RPMI7951 (cell line): ENCODE measurements at places on chromosomes 5 and 9. TPM values are rescaled to one million over a fixed set of nuclear protein-coding genes. Genes with fewer than 3 reads are reported as not detected.
A peak's percentile ranks its signal among the peaks of the same experiment; 100 is the strongest.

DNA sequence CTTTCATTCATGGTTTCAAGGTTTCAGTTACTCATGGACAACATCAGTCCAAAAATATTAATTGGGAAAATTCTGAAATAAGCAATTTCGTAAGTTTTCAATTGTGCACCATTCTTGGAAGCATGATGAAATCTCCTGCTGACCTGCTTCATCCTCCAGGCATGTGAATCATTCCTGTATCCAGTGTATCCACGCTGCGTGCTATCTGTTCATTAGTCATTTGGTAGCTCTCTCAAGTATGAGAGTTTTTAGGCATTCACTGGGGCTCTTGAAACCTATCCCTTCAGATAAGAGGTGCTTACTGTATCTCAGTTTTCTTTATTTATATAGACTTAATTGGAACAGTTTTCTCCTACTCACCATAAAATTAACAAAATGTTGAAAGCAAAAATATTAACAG lies 293.0 kb downstream of the CDH12 start:
- DNase-seq = peak; percentile 72

GRCh38 chr9:114919611-114920010 lies 10.8 kb downstream of the TNFSF8 start:
- DNase-seq = no peak

GRCh38 chr5:171961117-171961516 lies 45.3 kb downstream of the FBXW11 start:
- DNase-seq = no peak

DNA sequence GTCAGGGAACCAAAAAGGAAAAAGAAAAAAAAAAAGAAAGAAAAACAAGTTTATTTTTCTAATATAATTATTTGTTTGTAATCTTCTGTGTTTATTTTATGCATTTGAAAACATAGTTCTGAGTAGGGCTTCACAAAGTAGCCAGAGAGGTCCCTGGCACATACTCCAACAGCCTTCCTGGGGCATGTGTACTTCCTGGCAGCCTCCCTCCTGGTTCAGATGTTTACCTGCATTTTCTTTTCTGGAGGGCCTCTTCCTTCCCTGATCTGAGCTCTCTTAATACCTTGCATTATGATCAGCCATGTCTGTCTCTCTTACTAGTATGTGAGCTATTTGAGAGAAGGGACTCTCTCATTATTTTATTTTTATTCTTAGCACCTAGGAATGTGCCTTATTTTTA lies 361.8 kb downstream of the KDM4C start:
- DNase-seq = no peak

The CDC20B gene
- total RNA-seq = not detected in 2 replicates

The LEAP2 gene
- total RNA-seq = 0.29 and 0.84 TPM in 2 replicates

The ST8SIA4 gene
- total RNA-seq = 0.36 and 0.39 TPM in 2 replicates

- DNase-seq = peak; percentile 99
Observed at GRCh38 chr9:107711542-107711941, 222.0 kb upstream of the KLF4 start.

- no peak for DNase-seq
Observed at GRCh38 chr5:62577488-62577887, 1.1 kb upstream of the LRRC70 start.

The C1QTNF3 gene
- total RNA-seq = 0.20 and 0.24 TPM in 2 replicates

GRCh38 chr9:94147776-94148175 lies 63.5 kb downstream of the PTPDC1 start:
- DNase-seq = no peak

- DNase-seq = no peak
Observed at GRCh38 chr5:68682400-68683160, 411.2 kb upstream of the SLC30A5 start.

DNA sequence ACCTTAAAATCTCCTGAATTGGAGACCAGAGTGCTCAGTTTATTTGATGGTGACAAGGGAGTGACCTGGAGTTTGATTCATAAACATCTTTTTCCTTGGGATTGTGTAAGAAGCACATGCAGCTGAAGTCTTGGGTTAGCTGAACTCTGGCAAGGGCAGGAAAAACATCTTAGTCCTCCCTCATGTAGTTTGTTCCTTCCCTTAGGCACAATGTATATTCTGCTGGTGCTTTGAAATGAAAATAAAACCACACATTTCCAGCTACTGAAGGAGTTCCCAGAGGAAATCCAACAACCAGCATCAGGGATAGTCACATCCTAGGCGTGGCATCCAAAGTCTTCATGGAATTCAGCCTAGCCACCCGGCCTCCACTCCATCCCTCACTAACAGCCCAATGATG lies 95.2 kb upstream of the PAPPA start:
- peak; percentile 46 for DNase-seq

The RMND5B gene
- total RNA-seq = 13.3 and 14.8 TPM in 2 replicates

DNA sequence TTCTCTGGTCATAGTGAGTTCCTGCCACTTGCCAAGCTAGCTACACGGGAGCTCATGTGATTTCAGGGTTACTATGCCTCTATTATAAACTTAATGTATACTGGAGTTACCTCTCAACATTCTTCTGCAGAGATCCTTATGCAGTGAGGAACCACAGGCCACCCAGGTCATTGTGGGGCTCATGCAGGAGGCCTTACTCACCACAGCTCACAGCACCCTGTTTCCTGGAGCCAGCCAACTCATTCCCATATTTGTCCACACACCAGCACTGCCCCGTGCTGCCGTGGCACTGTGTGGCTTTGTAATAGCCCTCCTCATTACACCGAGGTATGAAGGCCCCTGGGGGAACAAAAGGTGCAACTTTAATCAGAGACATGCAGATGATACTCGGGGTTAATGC lies 520.0 kb downstream of the SPOCK1 start:
- DNase-seq = peak; percentile 43

DNA sequence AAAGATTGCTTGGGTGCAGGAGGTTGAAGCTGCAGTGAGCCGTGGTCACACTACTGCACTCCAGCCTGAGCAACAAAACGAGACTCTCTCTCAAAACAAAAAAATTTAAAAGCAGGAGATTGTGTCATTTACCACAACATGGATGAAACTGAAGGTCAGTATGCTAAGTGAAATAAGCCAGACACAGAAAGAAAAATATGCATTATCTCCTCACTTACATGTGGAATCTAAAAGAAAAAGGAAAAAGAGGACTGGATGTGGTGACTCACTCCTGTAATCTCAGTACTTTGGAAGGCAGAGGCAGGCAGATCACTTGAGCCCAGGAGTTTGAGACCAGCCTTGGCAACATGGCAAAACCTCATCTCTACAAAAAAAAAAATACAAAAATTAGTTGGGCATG lies 146.8 kb upstream of the DAPK1 start:
- no peak for DNase-seq

DNA sequence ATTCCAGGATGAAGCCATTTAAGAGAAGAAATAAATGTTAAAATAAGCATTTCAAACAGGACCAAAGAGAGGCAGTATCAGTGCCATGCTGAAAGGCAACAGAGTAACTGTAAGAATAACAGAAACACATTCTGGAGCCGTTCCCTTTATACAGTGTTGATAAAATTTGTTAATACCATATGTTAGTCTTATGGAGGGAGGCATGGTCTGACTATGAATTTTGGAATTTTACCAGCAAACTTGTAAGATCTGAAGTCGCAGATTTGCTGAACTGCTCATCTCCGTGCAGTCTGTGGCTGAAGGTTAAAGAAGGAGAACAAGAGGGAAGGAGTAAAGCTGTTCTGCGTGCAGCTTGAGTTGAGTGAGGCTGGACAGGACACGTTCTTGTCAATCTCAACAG lies 508.4 kb downstream of the NFIB start:
- no peak for DNase-seq

DNA sequence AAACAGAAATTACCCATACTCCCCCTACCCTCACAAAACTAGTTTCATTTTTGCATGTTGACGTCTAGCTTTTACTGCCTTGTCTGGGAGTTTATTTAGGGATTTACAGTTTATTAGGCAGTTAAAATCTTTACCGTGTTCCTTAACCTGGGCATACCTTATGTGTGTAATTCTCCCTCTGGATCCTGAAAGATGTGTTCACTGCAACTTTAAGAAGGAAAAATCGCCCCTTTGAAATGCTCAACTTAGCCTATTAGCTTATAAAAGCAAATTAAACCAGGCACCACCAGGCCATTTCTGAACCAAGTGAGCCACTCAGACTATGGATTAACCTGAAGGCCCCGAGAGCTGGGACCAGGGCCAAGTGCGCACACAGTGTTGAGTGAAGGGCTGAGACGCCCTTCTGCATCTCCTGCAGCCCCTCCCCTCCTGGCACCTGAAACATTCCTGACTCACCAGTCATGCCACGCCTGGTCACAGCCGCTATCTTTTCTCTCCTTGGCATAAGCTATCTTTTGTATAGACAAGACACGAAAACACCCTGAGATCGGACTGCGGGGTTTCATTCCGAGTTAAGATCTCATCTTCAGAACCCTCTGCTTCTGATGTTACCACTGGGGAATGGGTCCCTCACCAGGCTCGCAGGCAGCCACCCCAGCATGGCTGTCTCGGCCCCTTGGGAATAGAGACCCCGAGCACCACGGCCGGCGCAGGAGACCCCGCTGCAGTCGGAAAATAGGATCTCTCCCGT lies 111.9 kb downstream of the ROR2 start:
- DNase-seq = no peak

GRCh38 chr5:80987078-80987766 lies 27.1 kb downstream of the RASGRF2 start:
- DNase-seq = no peak

DNA sequence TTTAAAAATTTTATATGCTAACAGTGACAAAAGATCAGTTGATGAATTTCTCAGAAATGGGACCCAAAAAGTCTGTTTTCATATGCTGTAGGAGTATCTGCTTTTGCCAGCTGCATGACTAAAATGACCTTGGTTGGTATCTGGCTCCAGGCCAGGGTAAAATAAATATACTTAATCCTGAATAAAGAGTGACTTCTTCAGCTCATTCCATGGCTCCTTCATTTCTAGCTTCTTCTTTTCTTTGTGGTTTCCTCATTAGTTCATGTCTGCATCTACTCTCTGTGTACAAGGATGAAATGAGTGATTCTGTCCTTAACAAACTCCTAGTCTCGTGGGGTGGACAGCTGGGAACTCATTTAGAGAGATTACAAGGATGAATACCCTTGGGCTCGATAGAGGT lies 36.0 kb downstream of the RCL1 start:
- DNase-seq = peak; percentile 51

DNA sequence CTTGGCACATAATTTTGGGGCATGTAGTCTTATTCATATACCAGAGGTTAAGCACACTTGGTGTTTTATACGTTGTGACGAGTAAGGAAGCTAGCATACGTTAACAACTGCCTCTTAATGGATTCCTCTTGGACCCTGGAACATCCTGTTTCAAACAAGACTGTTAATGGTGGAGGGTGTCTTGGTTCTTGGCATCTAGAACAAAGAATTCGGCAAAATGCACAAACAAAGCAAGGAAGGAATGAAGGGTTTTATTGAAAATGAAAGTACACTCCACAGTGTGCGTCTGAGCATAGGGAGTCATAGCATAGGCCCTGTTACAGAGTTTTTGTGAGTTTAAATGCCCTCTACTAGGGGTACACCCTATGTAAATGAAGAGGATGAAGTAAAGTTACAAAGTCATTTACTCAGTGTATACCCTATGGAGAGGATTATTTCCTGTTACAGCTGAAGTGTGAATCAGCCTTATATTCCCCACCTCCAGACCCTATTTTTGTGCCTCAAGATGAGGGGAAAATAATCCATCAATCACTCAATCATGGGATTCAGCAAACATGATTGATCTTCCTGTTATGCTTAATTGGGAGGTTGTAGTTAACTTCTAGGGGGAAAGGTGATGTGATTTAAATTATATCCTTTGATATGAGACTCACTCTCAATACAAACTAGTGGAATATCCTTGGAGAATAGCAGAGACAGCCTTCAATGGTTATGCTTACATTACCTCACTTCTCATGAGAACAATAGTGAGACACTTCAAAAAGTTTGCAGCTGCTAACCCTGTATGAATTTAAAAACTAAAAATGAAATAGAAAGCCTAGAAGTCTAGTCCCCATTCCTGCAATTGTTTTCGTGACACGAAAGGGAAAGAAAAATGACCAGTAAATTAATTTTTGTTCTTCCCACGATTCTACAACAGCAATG lies 84.9 kb upstream of the MYO10 start:
- DNase-seq = peak; percentile 36

- DNase-seq = peak; percentile 28
Observed at GRCh38 chr5:149049371-149049781, 13.5 kb downstream of the SH3TC2 start.

- DNase-seq = no peak
Observed at GRCh38 chr9:136713550-136713949, 1.2 kb downstream of the DIPK1B start.

DNA sequence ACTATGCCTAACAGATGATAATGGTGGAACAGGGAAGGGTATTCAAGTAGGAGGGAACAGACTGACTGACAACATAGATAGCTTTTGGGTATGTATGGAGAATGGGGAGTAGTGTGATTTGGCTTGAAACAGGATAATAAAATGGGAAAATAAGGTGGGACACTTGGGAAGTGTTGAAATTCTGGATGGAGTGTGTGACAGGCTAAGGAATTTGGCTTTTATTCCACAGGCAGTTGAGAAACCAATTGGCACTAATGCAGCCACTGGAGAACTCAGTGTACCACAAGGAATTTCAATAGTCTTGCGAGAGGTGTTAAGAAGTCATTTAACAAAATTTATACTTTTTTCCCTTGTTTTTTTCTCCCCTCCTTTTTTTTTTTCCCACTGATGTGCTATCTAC lies 153.5 kb upstream of the ELAVL2 start:
- no peak for DNase-seq

The BRD8 gene
- 34.3 and 48.4 TPM in 2 replicates for total RNA-seq

GRCh38 chr5:115542086-115542485 lies 2.5 kb downstream of the FEM1C start:
- no peak for DNase-seq

The GFI1B gene
- total RNA-seq = not detected in 2 replicates

DNA sequence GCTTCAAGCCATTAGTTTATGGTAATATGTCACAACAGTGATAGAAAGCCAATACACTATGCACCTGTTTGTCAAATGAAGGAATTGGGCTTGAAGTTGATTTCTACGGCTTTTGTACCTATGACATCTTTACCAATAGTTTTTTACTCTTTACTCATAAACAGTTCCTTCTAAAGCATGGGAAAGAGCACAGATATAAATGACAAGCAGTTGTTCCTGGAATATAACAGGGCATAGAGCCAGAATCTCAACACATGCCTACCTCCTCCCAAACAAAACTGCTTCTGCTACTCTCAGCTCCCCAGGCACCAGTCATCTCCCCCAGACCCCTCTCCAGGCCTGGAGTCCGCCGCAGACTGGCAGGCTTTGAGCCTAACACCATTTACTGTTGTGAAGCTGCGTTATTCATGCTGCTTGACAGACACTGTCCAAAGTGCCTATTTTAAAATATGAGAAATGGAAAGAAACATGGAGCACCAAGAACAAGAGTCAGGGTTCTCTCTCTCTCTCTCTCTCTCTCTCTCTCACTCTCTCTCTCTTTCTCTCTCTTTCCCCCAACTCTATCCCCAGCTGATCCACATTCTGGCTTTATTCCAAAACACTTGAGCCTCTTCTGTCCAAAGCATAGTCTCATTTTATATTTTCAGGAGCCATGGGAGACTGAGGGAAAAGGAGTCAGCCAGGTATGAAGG lies 111.6 kb downstream of the ADRB2 start:
- no peak for DNase-seq

GRCh38 chr5:139396691-139397090 lies 1.8 kb upstream of the PROB1 start:
- DNase-seq = no peak

The RBM27 gene
- 13.5 and 15.1 TPM in 2 replicates for total RNA-seq

GRCh38 chr5:81837667-81838306 lies 86.9 kb upstream of the SSBP2 start:
- no peak for DNase-seq
